H1 (cell line): ENCODE measurements at places on chromosomes 2 and 18. TPM values are rescaled to one million over a fixed set of nuclear protein-coding genes. Genes with fewer than 3 reads are reported as not detected.

- H3K4me3 ChIP-seq: no peak overlapping the region
- DNase-seq: no peak
- no peak overlapping the region for H3K27ac ChIP-seq
- H3K36me3 ChIP-seq: no peaks in the 10 kb centered on the region
- no peaks in the 10 kb centered on the region for H3K4me1 ChIP-seq
Measured at GRCh38 chr2:96175951-96176350, 30.7 kb upstream of the DUSP2 start.

The SLC66A2 gene
- 11.6 and 15.0 TPM in 2 replicates for total RNA-seq

- H3K27ac ChIP-seq: no peak within 1 kb of the TSS
- H3K36me3 ChIP-seq: no peaks in the 10 kb centered on the region
- no peak within 1 kb of the TSS for H3K4me3 ChIP-seq
- H3K27me3 ChIP-seq: no peaks in the 10 kb centered on the region
- no peak for DNase-seq
Measured at GRCh38 chr2:131475831-131476230, at the start of gene TUBA3D. TSS of gene TUBA3D (plus strand) at chr2:131476119. CDS start at chr2:131476200, 81 bp downstream.

DNA sequence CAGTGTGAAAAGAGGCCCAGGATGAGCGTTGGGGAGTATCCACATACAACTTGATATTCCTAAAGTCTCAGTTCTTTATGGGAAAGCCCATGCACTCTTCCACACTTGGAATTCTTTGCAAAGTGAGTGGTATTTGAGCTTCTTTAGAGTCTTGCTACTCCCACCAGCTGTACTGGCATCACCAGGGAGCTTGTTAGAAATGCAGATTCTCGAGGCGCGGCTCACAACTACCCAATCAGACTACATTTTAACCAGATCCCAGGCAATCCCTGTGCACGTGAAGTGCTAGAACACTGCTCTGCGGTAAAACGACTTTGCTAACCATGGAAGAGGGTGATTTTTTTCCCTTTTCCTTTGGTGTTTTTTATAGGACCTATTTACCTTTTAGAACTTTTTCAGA, 184.7 kb downstream of the NEDD4L start:
- no peaks in the 10 kb centered on the region for H3K36me3 ChIP-seq
- H3K4me1 ChIP-seq: peaks cover 13% of the 10 kb centered on the region
- H3K4me3 ChIP-seq: peak overlapping the region; percentile 13; the same call in 1 of the 2 replicates
- no peaks in the 10 kb centered on the region for H3K27me3 ChIP-seq
- no peak for DNase-seq

- DNase-seq: no peak
- no peaks in the 10 kb centered on the region for H3K36me3 ChIP-seq
- no peak overlapping the region for H3K4me3 ChIP-seq
- no peaks in the 10 kb centered on the region for H3K4me1 ChIP-seq
- no peak overlapping the region for H3K27ac ChIP-seq
Measured at GRCh38 chr2:215104226-215104625, 34.2 kb downstream of the ABCA12 start.

DNA sequence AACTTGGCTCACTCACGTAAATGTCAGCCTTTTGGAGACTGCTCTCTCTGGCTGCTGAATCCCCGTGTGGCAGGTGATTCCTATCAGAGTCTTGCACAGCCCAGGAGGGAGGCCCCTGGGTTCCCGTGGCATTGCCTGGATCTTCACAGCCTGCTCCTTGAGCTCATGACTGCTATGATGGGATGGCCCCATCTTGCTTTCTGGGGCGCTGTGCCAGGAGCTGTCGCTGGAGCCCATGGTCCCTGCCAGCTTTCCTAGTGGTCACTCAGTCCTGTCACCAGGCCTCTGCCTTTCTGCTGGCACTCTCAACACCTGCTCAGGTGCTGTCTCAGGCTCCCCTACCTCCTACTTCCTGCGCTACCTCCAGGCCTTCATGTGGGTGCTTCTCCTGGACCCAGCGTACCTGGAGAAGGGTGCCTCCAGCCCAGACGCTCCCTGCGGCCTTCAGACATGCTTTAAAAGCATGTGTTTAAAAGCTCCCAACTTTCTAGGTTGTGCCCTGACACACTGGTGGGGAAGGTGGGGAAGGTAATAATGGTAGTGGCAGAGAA, 110.1 kb downstream of the MCFD2 start:
- H3K27ac ChIP-seq: no peak overlapping the region
- no peak overlapping the region for H3K4me3 ChIP-seq
- H3K27me3 ChIP-seq: no peaks in the 10 kb centered on the region

The XDH gene
- total RNA-seq: 0.98 and 1.2 TPM in 2 replicates

DNA sequence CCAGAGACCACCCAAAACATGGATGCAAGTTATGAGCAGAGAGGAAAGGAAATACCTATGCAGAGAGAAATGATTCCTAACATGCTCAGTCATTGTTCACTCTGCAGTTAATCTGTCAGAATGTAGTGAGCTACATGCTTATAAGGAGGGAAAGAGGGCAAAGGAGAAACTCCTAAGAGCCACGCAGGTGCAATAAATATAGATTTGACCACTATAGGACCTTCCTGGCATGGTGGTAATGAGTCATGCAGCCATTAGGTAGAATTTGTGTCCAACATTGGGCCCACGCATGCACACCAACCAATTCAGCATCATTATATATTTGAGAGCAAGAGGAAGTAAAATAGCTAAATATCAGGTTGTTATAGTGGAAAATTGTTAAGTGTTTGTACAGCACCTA, 699.9 kb downstream of the DSC3 start:
- no peak overlapping the region for H3K4me3 ChIP-seq
- no peak overlapping the region for H3K27ac ChIP-seq
- DNase-seq: no peak
- no peaks in the 10 kb centered on the region for H3K27me3 ChIP-seq
- no peaks in the 10 kb centered on the region for H3K4me1 ChIP-seq

The SCN9A gene
- 6.1 and 6.2 TPM in 2 replicates for total RNA-seq

DNA sequence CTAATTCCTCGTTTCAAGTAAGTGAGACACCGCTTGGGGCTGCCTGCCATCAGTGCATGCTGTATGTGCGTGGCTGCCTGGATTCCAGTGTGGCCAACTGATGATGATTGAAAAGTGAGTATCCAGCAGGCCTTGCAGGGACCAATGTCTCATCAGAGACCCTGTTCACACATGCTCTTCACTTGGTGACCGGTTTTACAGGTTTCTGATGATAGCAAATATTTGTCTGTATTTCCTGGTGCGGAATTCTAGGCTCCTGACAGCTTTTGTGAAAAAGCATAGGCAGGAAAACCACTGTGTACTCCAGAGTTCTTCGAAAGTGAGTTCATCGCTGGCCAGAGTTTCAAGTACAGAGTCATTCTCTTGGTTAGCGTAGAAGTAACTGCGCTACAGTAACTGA, 13.8 kb upstream of the YWHAQ start:
- H3K36me3 ChIP-seq: no peaks in the 10 kb centered on the region
- no peak overlapping the region for H3K4me3 ChIP-seq
- no peak overlapping the region for H3K27ac ChIP-seq
- no peaks in the 10 kb centered on the region for H3K27me3 ChIP-seq
- peaks cover 10% of the 10 kb centered on the region for H3K4me1 ChIP-seq

- H3K27me3 ChIP-seq: no peaks in the 10 kb centered on the region
- no peaks in the 10 kb centered on the region for H3K4me1 ChIP-seq
- no peak overlapping the region for H3K4me3 ChIP-seq
- H3K36me3 ChIP-seq: no peaks in the 10 kb centered on the region
- H3K27ac ChIP-seq: no peak overlapping the region
- no peak for DNase-seq
Measured at GRCh38 chr2:202671317-202672035, 36.7 kb downstream of the FAM117B start.

DNA sequence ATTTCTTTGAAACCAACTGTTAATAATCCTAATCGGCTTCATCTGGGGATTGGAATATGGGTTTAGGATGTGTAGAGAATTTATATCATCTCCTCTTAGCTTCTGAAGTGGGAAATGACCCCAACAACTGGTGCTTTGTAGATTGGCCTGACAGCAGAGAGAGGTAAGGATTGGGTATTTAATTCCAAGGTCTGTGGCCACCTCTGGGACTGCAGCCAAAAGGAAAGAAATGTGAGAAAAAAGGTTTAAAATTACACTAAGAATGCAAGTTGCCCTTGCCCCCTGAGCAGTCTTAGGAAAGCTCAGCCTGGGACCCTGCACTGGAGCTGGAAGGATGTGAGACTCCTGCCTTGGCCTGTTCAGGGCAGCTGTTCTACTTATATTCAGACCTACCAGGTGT, 157.1 kb downstream of the FTCDNL1 start:
- H3K27ac ChIP-seq: no peak overlapping the region
- H3K36me3 ChIP-seq: no peaks in the 10 kb centered on the region
- DNase-seq: no peak
- no peaks in the 10 kb centered on the region for H3K27me3 ChIP-seq
- no peak overlapping the region for H3K4me3 ChIP-seq

The POMC gene
- 1.7 and 2.2 TPM in 2 replicates for total RNA-seq

DNA sequence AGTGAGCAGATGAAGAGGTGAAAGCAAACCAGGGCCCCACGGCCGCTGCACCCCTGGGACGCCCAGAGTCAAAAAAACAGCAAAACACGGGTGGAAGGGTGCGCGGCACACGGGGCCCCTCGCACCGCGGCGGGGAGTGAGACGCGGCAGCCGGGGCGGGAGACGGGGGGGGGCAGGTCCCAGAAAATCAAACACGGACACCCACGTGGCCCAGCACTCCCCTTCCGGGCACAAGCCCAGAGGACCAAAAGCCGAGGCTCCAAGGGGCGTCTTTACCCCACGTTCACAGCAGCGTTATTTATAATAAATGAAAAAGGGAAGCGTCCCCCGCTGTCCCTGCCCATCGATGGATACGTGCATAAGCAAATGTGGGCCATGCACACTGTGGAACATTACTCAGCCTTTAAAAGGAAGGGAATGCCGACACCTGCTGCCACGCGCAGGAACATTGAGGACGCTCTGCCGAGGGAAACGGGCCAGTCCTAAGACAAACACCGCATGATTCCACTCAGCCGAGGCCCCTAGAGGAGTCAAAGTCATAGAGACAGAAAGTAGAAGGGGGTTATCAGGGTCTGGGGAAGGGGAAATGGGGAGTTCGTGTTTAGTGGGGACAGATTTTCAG, 677 bp upstream of the COPS9 start:
- peaks cover 25% of the 10 kb centered on the region for H3K4me1 ChIP-seq
- peaks cover 2% of the 10 kb centered on the region; the same call in 1 of the 2 replicates for H3K36me3 ChIP-seq
- H3K27me3 ChIP-seq: no peaks in the 10 kb centered on the region
- peak overlapping the region; percentile 93 for H3K4me3 ChIP-seq
- DNase-seq: no peak

GRCh38 chr2:3283206-3283605, 94.4 kb downstream of the EIPR1 start:
- no peak for DNase-seq
- no peak overlapping the region for H3K27ac ChIP-seq
- no peak overlapping the region for H3K4me3 ChIP-seq
- no peaks in the 10 kb centered on the region for H3K4me1 ChIP-seq
- H3K27me3 ChIP-seq: no peaks in the 10 kb centered on the region

The RRM2 gene
- 215 and 228 TPM in 2 replicates for total RNA-seq

DNA sequence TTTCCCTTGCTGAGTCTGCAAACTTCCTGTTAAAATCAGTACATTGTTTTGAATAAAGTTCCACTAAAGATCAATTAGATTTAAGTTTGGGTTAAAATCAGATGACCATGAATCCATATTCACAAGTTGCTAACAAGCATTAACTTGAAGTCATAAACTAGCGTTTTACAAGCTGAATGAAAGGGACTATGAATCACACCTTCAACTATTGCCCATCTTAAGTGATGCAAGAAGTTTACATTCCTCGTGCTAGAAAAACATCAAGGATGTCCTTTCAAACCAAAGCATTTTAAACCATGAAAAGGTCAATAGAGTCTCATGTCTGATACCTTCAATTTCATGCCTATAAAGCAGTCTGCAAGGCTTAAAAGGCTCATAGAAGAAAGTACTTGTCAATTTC, 257.2 kb upstream of the SYT4 start:
- DNase-seq: no peak
- no peaks in the 10 kb centered on the region for H3K36me3 ChIP-seq
- H3K27me3 ChIP-seq: no peaks in the 10 kb centered on the region
- no peaks in the 10 kb centered on the region for H3K4me1 ChIP-seq
- no peak overlapping the region for H3K27ac ChIP-seq
- H3K4me3 ChIP-seq: no peak overlapping the region

The TTR gene
- total RNA-seq: not detected in 2 replicates

The WNT10A gene
- not detected in 2 replicates for total RNA-seq

The HNMT gene
- 3.2 and 3.6 TPM in 2 replicates for total RNA-seq

The DES gene
- total RNA-seq: 1.5 and 1.8 TPM in 2 replicates

The PTPRN gene
- 5.2 and 5.4 TPM in 2 replicates for total RNA-seq

The C2orf15 gene
- 5.5 and 6.5 TPM in 2 replicates for total RNA-seq

DNA sequence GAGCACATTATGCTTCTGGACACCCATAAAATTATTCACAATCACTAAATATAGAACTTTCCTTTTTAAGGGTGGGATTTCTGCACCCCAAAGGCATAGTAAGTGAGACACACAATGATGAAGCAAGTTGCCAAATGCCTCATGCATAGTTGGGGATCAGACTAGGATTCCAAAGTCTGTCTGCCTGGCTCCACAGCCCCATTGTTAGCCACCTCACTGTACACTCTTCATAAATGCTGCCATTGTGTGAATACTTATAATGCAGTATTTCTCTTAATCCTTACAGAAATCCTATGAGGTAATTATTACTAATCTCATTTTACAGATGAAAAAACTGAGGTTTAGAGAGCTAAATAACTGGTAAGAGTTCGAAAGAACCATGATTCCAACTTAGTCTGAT, 738.6 kb downstream of the ERBB4 start:
- no peaks in the 10 kb centered on the region for H3K27me3 ChIP-seq
- no peak for DNase-seq
- no peaks in the 10 kb centered on the region for H3K36me3 ChIP-seq
- H3K4me3 ChIP-seq: no peak overlapping the region
- H3K4me1 ChIP-seq: no peaks in the 10 kb centered on the region

GRCh38 chr2:119435081-119435952, 3.7 kb downstream of the TMEM37 start:
- H3K36me3 ChIP-seq: no peaks in the 10 kb centered on the region
- H3K27me3 ChIP-seq: no peaks in the 10 kb centered on the region
- H3K4me1 ChIP-seq: peaks cover 18% of the 10 kb centered on the region
- DNase-seq: no peak
- H3K27ac ChIP-seq: no peak overlapping the region
- H3K4me3 ChIP-seq: no peak overlapping the region

- H3K4me3 ChIP-seq: peak within 1 kb of the TSS; percentile 69
- no peak within 1 kb of the TSS for H3K27ac ChIP-seq
- DNase-seq: peak; percentile 94
- peaks cover 6% of the 10 kb centered on the region; the same call in 1 of the 2 replicates for H3K4me1 ChIP-seq
- H3K27me3 ChIP-seq: no peaks in the 10 kb centered on the region
Measured at GRCh38 chr2:27441958-27442919, at the start of gene KRTCAP3. TSS of gene KRTCAP3 (plus strand) at chr2:27442381. CDS start at chr2:27442413, 32 bp downstream.

- no peak overlapping the region for H3K27ac ChIP-seq
- peaks cover 65% of the 10 kb centered on the region for H3K27me3 ChIP-seq
- no peak overlapping the region for H3K4me3 ChIP-seq
- no peaks in the 10 kb centered on the region for H3K4me1 ChIP-seq
Measured at GRCh38 chr2:157685572-157685971, 56.9 kb upstream of the ACVR1C start.
